GM12878 (cell line): ENCODE measurements at places on chromosomes 3 and 15. TPM values are rescaled to one million over a fixed set of nuclear protein-coding genes. Genes with fewer than 3 reads are reported as not detected.

Gene SH2D7
- total RNA-seq = 0.08 TPM in 1 of 2 replicates, not detected in the other

Gene KLHL6
- 28.7 and 29.7 TPM in 2 replicates for total RNA-seq

Gene KLF15
- 0.15 TPM in 1 of 2 replicates, not detected in the other for total RNA-seq

Gene PGBD4
- total RNA-seq = 2.3 and 2.4 TPM in 2 replicates

Gene SLC28A2
- total RNA-seq = not detected in 2 replicates

Gene ZNF80
- not detected in 2 replicates for total RNA-seq

Gene IL12A
- 3.1 and 4.0 TPM in 2 replicates for total RNA-seq

Gene LDHAL6B
- not detected in 2 replicates for total RNA-seq

Gene ADAMTSL3
- total RNA-seq = 0.26 and 0.29 TPM in 2 replicates

Gene MKRN3
- not detected in 2 replicates for total RNA-seq

Gene XXYLT1
- 12.4 TPM in 2 replicates for total RNA-seq

Gene GOLGA8Q
- not detected in 2 replicates for total RNA-seq

Gene SNTN
- total RNA-seq = not detected in 2 replicates

Gene FRMD5
- 0.64 and 0.77 TPM in 2 replicates for total RNA-seq

Gene HHATL
- total RNA-seq = not detected in 2 replicates

Gene SLC15A2
- total RNA-seq = 2.0 and 5.7 TPM in 2 replicates

Gene GPR87
- not detected in 2 replicates for total RNA-seq

Gene SENP8
- 1.8 and 2.4 TPM in 2 replicates for total RNA-seq

Gene SYNM
- 1.1 and 1.4 TPM in 2 replicates for total RNA-seq

Gene RTP1
- not detected in 2 replicates for total RNA-seq

Gene ERC2
- total RNA-seq = 0.16 TPM in 1 of 2 replicates, not detected in the other

Gene CYP19A1
- 1.2 and 1.4 TPM in 2 replicates for total RNA-seq

Gene EOMES
- 5.5 and 6.1 TPM in 2 replicates for total RNA-seq

Gene NR1I2
- total RNA-seq = 0.90 and 0.96 TPM in 2 replicates

Gene LMAN1L
- total RNA-seq = not detected in 2 replicates

Gene CHRNA3
- total RNA-seq = not detected in 2 replicates

Gene ZPLD1
- not detected in 2 replicates for total RNA-seq

Gene TM6SF1
- total RNA-seq = 1.1 and 1.2 TPM in 2 replicates

Gene SCAMP5
- total RNA-seq = 24.8 and 25.5 TPM in 2 replicates

Gene APBA2
- 0.08 and 0.26 TPM in 2 replicates for total RNA-seq

Gene C3orf85
- total RNA-seq = not detected in 2 replicates

Gene PLS1
- total RNA-seq = 1.5 and 1.6 TPM in 2 replicates

Gene UBA5
- 31.9 and 33.6 TPM in 2 replicates for total RNA-seq

Gene TMIE
- total RNA-seq = not detected in 2 replicates

Gene PLIN1
- 0.08 TPM in 1 of 2 replicates, not detected in the other for total RNA-seq

Gene TTLL13
- total RNA-seq = 0.13 and 0.19 TPM in 2 replicates

Gene SHC4
- 0.15 and 0.35 TPM in 2 replicates for total RNA-seq

Gene TLR9
- 4.8 and 6.9 TPM in 2 replicates for total RNA-seq

Gene MYZAP
- not detected in 2 replicates for total RNA-seq

Gene NPAP1
- not detected in 2 replicates for total RNA-seq

Gene LRCH3
- 40.0 and 48.3 TPM in 2 replicates for total RNA-seq

Gene EHHADH
- total RNA-seq = 6.8 and 7.7 TPM in 2 replicates

Gene TNFAIP8L3
- not detected in 2 replicates for total RNA-seq

Gene CCRL2
- 1.6 and 2.1 TPM in 2 replicates for total RNA-seq

Gene LTK
- total RNA-seq = 0.61 and 0.80 TPM in 2 replicates

Gene RLBP1
- not detected in 2 replicates for total RNA-seq

Gene IQCF5
- not detected in 2 replicates for total RNA-seq
